ENCODE measurements at places on chromosomes 2 and 18.

DNA sequence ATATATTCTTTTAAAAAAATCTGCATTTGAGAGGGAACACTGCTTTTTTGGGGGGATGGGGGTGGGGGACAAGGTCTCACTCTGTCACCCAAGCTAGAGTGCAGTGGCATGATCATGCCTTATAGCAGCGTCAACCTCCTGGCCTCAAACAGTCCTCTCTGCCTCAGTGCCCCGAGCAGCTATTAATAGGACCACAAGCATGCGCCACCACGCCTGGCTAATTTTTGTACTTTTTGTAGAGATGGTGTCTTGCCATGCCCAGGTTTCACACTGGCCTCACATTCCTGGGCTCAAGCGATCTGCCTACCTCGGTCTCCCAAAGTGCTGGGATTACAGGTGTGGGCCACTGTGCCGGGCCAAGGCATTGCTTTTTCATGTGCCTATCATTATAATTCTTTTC is 154.2 kb downstream of the ATAD2B start:
- DNase-seq, result no peak

GRCh38 chr2:68438455-68439303 is 28.4 kb downstream of the FBXO48 start:
- no peak for DNase-seq

GRCh38 chr2:47535996-47536395 is 133.0 kb downstream of the MSH2 start:
- DNase-seq, result no peak

DNA sequence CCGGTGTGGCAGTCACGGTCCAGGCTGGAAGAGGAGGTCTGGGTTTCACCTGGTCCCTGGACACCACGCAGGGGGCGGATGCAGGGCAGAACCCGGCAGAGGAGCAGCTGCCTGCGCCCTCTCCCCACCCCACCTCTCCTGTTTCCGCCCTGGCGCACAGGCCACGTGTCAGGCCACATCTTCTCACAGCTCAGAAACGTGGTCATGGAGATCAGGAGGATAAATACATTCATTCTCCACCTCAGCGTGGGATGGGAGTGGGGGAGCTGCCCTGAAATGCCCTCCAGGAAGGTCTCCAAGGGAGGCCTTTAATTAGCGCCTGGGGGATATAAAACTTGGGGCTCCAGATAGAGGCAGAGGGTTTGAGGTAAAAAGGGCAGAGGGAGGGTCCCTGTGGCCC is 142.0 kb downstream of the KCTD1 start:
- DNase-seq, result no peak

DNA sequence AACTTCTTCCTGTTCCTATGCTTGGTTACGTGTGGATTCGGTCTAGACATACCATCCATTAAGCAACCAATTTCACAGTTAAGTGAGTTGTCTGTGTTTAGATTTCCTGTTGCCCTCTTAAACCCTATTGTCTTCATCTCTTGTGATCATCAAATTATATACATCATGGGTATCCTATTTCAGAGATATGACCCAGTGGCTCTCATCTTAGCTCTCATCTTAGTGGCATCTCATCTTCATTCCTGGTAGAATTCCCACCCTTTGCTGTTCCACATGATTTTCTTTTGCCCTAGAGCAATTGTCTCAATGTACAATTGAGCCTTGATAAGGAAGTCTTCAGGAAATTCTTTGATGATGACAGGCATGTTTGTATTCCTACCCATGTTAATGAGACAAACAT is 29.4 kb upstream of the FN1 start:
- no peak for DNase-seq

DNA sequence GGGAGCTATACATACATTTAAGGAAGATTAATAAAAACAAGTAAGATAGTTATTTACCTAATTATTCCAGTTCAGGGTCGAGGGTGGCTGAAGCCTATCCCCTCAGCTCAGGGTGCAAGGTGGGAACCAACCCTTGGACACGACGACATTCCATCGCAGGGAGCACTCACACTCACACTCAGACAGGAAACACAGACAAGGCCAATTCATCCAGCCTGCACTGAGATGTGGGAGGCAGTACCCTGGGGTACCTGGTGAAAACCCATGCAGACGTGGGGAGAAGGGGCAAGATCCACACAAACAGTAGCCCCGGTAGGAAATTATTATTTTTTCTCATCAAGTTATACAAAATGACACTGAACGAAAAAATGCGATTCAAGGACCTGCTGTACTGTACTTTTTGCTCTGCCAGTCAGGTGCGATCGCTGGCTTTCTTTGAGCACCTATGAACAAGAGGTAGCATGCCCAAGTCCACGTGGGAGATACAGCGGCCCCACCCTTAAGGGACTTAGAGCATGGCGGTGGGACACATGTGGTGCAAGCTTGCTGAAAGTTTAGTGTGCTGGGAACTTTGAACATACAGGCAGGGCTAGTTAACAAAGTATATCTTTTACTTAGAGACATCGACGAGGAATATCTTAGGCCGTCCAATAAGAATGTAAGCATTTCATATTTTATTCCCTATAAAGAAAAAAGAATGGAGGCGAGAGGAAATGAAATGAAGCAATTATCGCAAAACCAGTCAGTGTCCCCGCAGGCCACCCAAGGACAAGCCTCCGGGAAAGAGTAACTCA is 624 bp downstream of the METTL8 start:
- DNase-seq, result no peak

- no peak for DNase-seq
These were observed 35.6 kb upstream of the RNF125 start for GRCh38 chr18:31983020-31983419.

DNA sequence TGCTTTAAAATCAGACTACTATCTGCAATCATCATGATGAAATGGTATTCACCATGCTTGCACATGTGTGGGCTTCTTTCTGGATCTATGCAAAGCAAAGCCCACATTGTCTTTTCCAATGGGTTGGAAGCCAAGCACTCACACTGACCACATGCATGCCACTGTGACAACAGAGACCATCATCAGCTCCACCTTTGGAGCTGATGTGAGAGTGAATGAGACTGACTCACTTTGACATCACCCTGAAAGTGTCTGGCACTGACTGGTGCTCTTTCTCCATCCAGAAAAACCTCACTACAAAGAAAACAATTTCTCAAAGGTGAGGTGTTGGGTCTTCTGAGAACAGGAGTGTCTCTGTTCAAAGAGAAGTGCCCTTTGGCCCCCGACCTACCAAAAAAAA is 4.7 kb downstream of the MYO5B start:
- no peak for DNase-seq

DNA sequence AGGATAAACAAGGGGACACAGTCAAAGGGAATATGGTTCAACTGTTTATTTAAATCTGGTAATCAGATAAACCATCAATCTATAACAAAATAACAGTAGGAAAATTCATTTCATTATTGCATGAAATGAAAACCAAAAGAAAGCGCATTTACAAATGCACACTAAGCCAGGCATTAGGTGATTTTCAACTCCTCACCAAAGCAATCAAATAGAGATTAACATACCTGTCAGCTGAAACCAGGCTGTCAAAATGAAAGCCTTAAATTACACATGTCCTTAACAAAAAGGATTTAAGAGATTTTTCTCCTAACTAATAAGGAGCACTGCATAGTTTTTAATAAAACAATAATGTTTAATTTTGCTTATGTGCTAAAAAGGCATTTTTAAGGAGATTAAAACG is 23.0 kb downstream of the STK39 start:
- DNase-seq, result no peak

GRCh38 chr2:109604597-109604996 is 9.2 kb downstream of the SEPTIN10 start:
- no peak for DNase-seq

GRCh38 chr18:3450012-3450798 is at the start of gene TGIF1:
TGIF1 (plus strand) TSS chr18:3450172; CDS start chr18:3450490, 318 bp downstream.
- DNase-seq, result peak; percentile 23

- DNase-seq, result no peak
These were observed 100.3 kb downstream of the COL3A1 start for GRCh38 chr2:189074506-189074905.

DNA sequence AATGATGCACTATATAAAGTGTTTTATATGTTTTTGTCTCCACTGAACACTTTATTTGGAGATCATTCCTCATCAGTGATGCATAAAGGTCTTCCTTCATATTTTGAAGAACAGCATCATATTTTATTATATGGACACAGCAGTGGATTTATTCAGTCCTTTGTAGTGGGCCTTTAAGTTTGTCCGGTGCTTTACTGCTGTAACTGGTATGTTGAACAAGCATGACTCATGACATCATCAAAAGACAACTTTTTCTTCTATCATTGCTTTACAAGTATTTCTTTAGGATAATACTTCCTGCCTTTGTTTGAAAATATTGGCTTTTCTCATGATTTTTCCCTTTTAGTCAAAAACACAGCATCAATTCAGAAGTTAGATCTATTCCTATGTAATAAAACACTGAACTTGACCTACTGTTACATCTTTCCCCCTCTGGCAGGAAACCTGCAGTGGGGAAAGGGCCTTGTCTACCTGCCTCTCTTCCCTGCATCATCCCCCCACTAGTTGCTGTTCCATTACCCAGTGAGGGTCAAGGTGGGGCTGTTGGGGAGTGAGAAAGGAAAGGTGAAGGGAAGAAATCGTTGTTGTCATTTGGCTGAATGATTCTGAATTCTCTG is 241.2 kb downstream of the CYP26B1 start:
- no peak for DNase-seq

DNA sequence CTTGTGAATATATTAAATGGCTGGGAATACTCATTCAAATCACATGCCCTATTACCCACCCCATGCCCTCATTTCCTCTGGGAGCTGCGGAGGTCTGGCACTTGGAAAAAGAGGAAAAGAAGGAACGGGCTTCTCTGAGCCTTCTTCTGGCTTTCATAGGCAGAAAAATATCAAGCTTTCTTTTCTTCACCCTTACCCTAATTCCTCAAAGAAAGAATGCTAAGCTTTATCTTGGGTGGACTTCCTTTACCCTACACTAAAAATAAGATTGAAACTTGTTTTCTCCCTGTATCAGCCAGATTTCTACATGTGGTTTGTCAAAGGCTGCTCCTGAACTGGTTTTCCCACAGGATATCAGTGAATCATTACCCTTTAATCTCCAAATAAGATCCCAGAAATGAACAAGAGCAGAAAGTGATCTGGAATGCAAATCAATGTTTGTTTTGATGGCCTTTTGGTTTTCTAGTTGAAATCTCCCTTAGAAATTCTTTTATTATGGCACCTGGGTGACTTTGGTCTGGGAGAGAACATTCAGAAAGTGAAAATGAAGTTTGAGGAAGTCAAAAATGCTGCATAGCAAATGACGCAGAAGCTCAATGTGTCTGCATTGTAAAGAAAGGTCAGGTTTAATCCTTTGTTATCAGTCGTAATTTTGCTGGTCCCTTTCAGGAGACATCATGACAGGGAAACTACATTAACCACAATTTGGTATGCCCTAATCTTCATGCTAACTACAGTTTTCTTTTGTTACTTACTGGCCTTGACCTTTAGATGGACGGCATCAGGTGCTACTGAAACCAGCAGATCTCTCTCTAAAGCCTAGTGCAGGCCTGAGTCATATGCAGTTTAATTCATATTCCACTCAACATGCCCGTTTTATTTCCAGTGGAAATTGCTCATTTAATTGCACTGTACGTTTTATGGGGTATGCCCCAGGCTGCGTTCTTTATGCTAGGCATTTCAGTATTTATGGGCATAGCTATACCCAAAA is 46.6 kb upstream of the HNRNPA3 start:
- no peak for DNase-seq

GRCh38 chr2:133072837-133073694 is 403.1 kb upstream of the LYPD1 start:
- DNase-seq, result no peak

- DNase-seq, result no peak
These were observed 87.3 kb downstream of the WDSUB1 start for GRCh38 chr2:159199236-159199635.

DNA sequence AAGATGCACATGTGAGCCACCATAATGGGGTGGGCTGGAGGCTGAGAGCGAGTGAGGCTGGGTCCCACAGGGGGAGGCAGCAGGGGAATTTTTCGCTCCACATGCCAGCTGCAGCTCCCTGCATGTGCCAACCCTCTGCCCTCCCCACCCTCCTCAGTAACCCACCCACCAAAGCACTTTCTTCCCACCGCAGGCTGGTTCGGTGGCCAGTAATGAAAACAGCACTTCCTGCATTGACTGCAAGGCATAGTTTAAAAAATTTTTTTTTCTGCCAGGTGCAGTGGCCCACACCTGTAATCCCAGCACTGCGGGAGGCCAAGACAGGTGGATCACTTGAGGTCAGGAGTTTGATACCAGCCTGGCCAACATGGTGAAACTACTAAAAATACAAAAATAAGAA is 147.5 kb upstream of the TTC39C start:
- DNase-seq, result no peak

DNA sequence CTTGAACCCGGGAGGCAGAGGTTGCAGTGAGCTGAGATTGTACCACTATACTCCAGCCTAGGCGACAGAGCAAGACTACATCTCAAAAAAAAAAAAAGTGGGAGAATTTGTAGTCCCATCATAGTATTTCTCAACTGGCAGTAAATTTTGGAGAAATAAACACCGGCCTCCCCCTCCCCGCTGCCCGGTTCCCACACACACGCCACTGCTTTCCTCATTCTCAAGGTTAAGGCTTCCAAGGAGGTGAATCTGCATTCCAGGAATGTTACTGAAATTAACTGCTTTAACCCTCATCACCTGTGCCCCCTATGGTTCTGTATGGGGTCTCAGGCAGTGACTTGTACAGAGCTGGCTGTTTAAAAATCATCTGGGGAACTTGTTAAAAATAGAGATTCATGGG is 49.9 kb downstream of the MRPL35 start:
- DNase-seq, result no peak

GRCh38 chr2:191612496-191612895 is 65.4 kb upstream of the NABP1 start:
- DNase-seq, result no peak

- DNase-seq, result no peak
These were observed 160.6 kb downstream of the GALNT3 start for GRCh38 chr2:165633431-165633830.

DNA sequence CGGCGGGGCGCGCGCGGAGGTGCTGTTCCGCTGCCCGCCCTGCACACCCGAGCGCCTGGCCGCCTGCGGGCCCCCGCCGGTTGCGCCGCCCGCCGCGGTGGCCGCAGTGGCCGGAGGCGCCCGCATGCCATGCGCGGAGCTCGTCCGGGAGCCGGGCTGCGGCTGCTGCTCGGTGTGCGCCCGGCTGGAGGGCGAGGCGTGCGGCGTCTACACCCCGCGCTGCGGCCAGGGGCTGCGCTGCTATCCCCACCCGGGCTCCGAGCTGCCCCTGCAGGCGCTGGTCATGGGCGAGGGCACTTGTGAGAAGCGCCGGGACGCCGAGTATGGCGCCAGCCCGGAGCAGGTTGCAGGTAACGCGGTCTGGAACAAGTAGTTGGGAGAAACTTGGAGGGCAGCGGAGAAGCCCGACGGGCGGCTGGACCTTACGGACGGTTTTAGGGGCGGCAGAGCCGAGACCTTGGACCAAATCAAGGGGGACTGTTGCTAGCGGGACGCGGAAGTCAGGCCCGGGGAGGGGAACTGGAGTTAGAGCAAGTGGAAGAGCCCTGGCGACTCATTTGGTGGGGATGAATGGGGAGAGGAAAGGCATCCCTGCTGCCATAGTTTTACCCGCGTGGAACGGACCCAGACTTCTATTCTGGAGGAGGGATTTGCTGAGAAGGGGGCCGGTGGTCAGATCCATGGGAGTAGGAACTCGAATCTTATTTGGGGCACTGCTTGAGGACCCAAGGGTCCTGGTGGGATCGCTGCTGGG is 573 bp downstream of the IGFBP2 start:
- DNase-seq, result no peak

GRCh38 chr2:152548996-152549395 is 168.3 kb downstream of the PRPF40A start:
- no peak for DNase-seq

- no peak for DNase-seq
These were observed 267.7 kb downstream of the BCL11A start for GRCh38 chr2:60285626-60286316.

Data from NCI-H524 treated with DMSO at 0.1 percent for 48 hours (cell line).